ENCODE measurements at places on chromosomes 4 and X. TPM values are rescaled to one million over a fixed set of nuclear protein-coding genes. Genes with fewer than 3 reads are reported as not detected.

DNA sequence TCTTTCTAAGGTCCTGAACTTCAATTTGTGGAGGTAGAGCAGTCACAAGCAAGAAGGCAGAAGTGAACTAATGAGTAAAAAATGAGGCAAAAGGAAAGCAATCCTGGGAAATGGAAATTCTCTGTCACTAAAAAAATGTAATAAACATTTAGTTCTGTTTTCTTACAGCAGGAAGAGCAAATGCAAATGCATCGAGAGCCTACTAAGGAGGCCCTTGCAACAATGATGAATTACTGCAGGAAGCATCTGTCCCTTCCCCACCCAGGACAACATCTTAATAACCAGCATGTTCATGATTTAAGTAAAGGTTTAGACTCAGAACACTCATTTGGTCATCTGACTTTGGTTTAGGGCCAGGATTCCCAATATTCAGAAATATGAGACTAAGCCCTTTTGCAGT lies 341.4 kb upstream of the NOCT start:
- no peak for DNase-seq

The ADGRL3 gene
- total RNA-seq = 6.5 TPM

The ZBED1 gene
- 41.1 TPM for total RNA-seq

The MAGEA2 gene
- total RNA-seq = not detected

DNA sequence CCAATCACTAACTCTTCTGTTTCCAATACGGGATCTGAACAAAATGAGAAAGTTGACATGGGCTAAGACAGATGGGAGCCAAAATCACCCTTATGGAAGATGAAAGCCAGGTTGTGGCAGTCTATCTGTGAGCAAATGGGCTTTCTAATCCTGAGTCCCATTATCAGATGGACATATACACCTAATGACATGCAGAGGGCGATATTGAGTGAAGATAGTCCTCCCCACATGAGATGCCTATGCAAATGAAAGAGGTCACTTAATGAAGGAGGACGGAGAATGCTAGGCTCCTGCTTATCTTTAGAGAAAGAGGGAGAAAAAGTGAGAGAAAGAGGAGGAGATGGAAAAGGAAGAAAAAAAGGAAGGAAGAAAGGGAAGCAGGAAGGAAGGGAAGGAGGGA lies 547.5 kb downstream of the NLGN4X start:
- DNase-seq = no peak

DNA sequence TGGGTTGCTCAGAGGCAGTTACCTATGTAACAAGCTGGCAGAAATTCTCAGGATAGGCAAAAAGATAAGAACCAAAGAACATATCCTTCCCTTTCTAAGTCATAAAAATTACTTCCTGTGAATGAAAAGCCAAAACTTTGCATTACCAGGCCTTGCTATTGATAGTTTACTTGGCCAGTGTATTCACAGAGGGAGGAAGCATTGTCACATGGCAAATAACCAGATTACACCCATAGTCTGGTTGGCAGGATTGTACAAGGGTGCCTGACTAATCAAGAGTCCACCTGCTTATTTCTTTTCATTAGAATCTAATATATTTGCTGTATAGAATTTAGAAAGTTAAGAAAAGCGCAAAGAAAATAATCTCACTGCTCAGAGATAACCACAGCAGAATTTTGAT lies 14.1 kb downstream of the XIAP start:
- no peak for DNase-seq

DNA sequence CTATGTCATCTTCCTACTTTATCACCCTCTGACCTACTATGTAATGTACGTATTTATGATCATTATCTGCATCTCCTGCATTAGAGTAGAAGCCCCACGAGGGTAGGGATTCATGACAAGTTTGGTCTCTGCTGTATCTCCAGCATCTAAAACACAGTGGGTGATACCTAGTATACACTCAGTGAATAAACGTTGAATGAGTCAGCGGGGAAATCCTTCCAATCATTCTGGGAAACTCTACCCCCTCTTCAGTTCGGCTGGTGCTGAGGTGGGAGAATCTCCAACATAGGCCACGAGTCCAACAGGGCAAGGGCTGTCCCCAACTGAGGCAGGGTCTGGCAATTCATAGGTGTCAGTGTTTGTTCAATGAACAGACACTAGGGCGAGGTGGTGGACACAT lies 74.4 kb upstream of the EFNB1 start:
- DNase-seq = no peak

DNA sequence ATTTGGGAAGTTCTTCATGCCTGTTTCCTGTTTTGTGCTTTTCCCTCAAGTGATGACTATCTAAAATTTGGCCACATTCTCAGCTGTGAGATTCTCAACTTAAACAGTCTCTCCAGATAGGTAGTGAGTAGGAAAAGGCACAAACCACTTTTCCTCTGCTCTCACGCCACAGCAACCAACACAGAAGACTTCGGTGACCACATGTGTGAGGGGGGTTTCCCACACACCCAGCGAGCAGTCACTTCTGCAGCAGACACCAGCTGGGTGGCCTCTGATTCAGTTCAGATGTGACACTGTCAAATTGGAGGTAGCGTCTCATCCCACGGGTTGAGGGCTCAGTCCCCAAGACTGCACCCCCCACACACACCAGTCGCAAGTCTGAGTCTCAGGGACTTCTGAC lies 25.1 kb upstream of the CLDN34 start:
- DNase-seq = no peak

The MAGEA3 gene
- not detected for total RNA-seq

The TMSB15B gene
- total RNA-seq = 4.5 TPM

- DNase-seq = no peak
These were observed 51.2 kb upstream of the C1QTNF7 start for GRCh38 chr4:15376594-15376993.

DNA sequence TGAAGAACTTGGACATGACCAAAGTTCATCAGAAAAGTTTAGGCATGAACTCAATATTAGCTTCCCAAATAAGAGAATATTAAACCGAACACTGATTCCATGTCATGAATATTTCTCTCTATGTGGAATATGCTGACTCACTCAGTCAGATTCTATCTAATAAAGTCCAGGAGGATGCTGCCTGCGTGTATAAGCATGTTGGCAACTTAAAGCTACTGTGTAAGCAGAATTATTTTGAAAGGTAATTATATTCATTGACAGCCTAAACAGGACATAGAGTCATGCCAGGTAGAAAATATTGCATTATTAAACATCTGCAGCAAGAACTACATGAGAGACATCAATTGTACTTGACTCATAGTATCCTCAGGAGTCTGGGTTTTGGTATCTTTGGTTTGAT lies 367.9 kb upstream of the SPOCK3 start:
- DNase-seq = no peak

- no peak for DNase-seq
These were observed 45.1 kb downstream of the PRPS1 start for GRCh38 chrX:107673431-107673830.

GRCh38 chr4:184818216-184818564 lies 7.6 kb downstream of the ACSL1 start:
- DNase-seq = no peak

DNA sequence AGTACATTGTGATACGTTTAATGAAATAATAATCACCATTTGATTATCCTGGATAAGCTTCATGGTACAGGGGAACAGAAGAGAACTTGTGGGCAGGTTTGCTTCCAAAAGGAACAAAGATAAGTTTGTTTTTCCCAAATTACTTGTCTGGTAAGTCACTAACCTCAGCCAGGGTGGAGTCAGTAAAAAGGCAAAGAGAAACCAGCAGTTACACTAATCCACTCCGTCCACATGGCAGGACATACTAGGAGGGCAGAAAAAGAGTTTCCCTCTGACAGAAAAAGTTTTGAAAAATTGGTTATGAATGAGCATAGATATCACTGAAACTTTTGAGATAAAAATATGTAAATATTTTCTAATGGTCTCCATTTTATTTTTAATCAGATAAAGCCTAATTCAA lies 285.9 kb downstream of the IL15 start:
- DNase-seq = no peak

DNA sequence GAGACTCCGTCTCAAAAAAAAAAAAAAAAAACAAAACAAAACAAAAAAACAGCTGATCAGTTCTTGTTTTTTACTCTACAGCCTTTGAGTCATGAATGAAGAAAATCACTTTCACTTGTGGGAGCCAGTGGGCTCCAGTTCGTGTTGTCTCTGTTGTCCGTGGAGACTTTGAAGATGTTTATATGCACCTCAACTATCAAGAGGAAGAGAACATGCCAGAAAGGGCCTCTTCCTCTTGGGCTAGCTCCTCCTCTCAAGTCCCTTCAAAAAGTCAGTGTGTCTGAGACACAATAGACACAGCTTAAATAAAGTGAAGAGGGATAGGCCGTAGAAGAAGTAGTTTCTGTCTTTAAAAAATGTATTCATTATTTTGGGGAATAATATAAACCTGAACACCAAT lies 182.7 kb downstream of the KDR start:
- no peak for DNase-seq

GRCh38 chr4:131296192-131296591 lies 1852.9 kb upstream of the PCDH10 start:
- DNase-seq = no peak

DNA sequence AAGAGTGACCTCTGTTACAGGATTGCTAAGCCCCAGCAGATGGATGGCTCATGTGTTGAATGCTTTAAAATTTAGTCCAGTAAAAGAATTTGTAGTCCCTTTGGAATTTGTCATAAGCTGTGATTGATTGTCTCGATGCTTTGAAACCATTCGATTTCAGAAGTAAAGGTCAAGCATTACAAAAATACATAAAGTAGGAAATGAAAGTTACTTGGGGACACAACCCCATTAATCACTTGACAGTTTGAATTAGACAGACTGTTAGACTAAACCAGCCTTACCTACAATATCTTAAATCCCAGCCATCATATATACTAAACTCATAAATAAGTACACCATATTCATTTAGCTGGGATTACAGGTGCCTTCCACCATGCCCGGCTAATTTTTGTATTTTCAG lies 6.6 kb downstream of the REST start:
- DNase-seq = no peak

The ENPEP gene
- 5.0 TPM for total RNA-seq

The CT45A2 gene
- total RNA-seq = not detected

DNA sequence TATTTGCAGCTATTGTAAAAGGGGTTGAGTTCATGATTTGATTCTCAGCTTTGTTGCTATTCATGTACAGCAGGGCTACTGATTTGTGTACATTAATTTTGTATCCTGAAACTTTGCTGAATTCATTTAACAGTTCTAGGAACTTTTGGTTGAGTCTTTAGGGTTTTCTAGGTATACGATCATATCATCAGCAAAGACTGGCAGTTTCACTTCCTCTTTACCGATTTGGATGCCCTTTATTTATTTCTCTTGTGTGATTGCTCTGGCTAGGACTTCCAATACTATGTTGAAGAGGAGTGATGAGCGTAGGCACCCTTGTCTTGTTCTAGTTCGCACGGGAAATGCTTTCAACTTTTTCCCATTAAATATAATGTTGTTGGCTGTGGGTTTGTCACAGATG lies 48.1 kb downstream of the NPY1R start:
- DNase-seq = no peak

- DNase-seq = no peak
These were observed 704 bp upstream of the SEPSECS start for GRCh38 chr4:25160714-25161592.

DNA sequence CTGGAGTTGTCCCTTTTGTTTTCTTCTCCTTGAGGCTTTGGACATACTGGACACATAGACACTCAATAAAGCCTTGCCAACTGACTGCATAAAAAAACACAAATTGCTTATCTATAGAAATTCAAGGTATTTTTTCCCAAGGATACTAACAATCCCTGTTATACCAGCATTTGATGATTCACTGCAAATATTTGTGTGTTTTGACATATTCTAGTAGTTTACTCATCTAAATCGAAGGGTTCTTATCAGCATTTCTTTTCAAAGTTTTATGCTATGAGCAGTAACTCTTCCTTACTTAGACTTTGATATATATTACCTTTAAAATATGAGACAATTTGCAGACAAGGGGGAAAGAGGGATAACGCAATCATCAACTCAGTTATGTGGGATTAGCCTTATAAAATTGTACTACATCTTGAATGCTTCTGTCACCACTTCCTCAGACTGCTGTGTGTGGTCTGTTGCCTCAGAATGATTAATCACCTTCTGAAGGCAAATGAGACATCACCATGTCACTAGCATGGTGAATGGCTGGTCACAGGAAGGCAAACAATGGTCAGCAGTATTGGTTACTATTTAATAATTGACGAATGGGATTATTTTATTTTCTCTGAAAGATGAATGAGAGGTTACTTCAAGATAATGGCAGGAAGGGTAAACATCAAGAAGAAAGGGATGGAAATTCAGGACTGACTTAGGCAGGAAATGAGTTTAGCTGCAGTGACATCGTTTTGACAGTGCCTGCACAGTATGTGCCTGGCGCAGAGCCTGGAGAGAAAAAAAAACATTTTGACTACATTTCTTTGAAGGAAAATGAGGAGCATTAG lies 544.3 kb upstream of the CNKSR2 start:
- no peak for DNase-seq

DNA sequence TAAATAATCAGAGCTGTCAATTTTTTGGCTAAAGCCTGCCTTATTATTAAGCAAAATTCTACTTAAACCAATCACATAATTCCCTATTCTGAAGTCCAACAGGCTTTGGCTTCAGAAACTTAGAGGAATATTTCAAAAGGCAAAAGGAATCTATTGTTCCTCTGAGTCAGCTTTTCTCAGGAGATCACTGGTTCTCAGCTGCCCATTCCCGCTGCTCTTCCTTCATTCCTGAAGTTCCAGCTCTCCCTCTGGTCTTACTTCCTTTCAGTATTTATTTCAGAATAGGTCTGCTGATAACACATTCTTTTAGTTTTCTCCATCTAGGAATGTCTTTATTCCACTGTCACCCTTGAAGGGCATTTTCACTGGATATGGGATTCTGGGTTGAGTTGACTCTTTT lies 133.7 kb downstream of the SOWAHB start:
- DNase-seq = no peak

The P2RY4 gene
- total RNA-seq = not detected

The IQCM gene
- total RNA-seq = not detected

- no peak for DNase-seq
These were observed 70.1 kb upstream of the HPGD start for GRCh38 chr4:174592256-174592984.

GRCh38 chrX:143121477-143121876 lies 95.7 kb downstream of the SPANXN4 start:
- no peak for DNase-seq

- no peak for DNase-seq
These were observed 40.4 kb upstream of the LAS1L start for GRCh38 chrX:65575022-65575421.

GRCh38 chr4:37002625-37003024 lies 241.9 kb upstream of the NWD2 start:
- no peak for DNase-seq

GRCh38 chr4:10619220-10619619 lies 65.3 kb downstream of the CLNK start:
- no peak for DNase-seq

The CT45A3 gene
- not detected for total RNA-seq

GRCh38 chrX:122566401-122566800 lies 617.7 kb upstream of the GRIA3 start:
- no peak for DNase-seq

- DNase-seq = no peak
These were observed 540 bp upstream of the HADH start for GRCh38 chr4:107989162-107989536.
